Stomach (tissue), 19 donors: ENCODE measurements at places on chromosomes 3 and 15. TPM values are rescaled to one million over a fixed set of nuclear protein-coding genes. Genes with fewer than 3 reads are reported as not detected.
A peak's percentile ranks its signal among the peaks of the same experiment; 100 is the strongest.

Gene ZNF619
- total RNA-seq = 1.2 TPM

- no peak overlapping the region for H3K4me3 ChIP-seq
- no peak for DNase-seq
- peaks cover 9% of the 10 kb centered on the region for H3K4me1 ChIP-seq
- no peaks in the 10 kb centered on the region for H3K36me3 ChIP-seq
- H3K27ac ChIP-seq = no peak overlapping the region
Observed at GRCh38 chr15:51318382-51319150, 19.8 kb downstream of the CYP19A1 start.

GRCh38 chr15:69974321-69974720 is 123.4 kb downstream of the TLE3 start:
- H3K27me3 ChIP-seq = peaks cover 26% of the 10 kb centered on the region
- H3K27ac ChIP-seq = no peak overlapping the region
- no peak overlapping the region for H3K4me3 ChIP-seq
- H3K36me3 ChIP-seq = no peaks in the 10 kb centered on the region

Gene PCSK6
- 86.2 TPM for total RNA-seq

Gene GRM7
- not detected for total RNA-seq

DNA sequence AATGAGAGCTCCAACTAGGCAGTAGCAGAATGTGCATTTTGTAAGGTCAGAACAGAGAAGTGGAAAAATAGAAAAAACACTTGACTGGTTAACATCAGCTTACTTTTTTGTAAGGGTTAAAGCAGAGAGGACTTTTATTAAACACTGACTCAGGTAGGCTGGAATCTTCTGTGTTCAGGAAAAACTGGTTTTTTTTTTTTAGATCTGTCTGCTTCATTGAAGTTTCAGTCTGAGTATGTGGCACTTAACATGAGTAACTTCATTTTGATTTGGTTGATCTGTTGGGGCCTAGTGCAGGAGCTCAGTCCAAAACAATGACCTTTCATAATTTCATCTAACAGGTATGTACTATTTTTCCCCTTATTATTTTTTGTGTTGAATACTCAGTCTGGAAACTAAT is 141.1 kb downstream of the DOCK3 start:
- no peaks in the 10 kb centered on the region for H3K27me3 ChIP-seq
- peak; percentile 51 for DNase-seq
- no peaks in the 10 kb centered on the region for H3K4me1 ChIP-seq

Gene NR1I2
- 37.4 TPM for total RNA-seq

- DNase-seq = no peak
- H3K4me3 ChIP-seq = no peak overlapping the region
- H3K36me3 ChIP-seq = no peaks in the 10 kb centered on the region
- no peaks in the 10 kb centered on the region for H3K27me3 ChIP-seq
- no peaks in the 10 kb centered on the region for H3K4me1 ChIP-seq
Observed at GRCh38 chr3:25472153-25472552, 44.1 kb downstream of the RARB start.

DNA sequence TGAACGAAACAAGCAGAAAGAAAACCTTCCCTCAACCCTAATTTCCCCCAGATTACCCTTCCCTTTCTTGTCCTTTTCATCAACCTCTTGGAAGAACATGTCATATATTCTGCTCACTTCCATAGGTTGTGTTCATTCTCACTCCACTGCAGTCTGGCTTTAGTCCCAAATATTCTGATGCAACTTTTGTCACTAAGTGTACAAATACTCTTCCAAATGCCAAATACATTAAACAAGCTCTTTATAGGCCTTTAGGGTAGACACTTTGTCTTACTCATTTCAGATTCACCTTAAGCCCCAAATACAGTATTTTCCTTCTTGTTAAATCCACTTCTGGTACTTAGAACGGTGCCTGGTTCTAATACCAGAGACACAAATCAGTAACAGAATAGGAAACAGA is 406.5 kb upstream of the CDIN1 start:
- DNase-seq = no peak
- no peaks in the 10 kb centered on the region for H3K36me3 ChIP-seq
- no peak overlapping the region for H3K27ac ChIP-seq
- no peaks in the 10 kb centered on the region for H3K27me3 ChIP-seq
- peaks cover 6% of the 10 kb centered on the region for H3K4me1 ChIP-seq

GRCh38 chr15:60932051-60932915 is 296.8 kb downstream of the RORA start:
- H3K27ac ChIP-seq = no peak overlapping the region
- peak; percentile 59 for DNase-seq
- H3K27me3 ChIP-seq = no peaks in the 10 kb centered on the region
- H3K36me3 ChIP-seq = no peaks in the 10 kb centered on the region
- H3K4me3 ChIP-seq = no peak overlapping the region

Gene ADGRG7
- not detected for total RNA-seq

Gene ALS2CL
- 107 TPM for total RNA-seq

DNA sequence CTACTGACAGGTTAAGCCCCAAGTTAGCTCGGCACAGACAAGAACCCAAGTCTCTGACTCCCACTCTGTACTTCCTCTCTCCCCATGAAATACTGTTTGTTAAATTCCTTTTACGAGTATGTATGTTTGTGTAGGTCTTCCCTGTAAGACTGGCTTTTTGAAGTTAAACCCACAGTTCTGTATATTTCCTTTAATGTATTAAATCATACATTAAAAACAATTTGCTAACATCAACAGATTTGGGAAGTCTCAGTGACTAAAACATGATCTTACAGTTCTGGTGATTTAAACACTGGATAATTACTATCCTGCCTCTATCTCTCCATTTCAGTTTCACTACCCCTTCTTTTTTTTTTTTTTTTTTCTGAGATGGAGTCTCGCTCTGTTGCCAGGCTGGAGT is 4.4 kb downstream of the CMTM6 start:
- peaks cover 71% of the 10 kb centered on the region for H3K4me1 ChIP-seq
- no peak for DNase-seq
- no peak overlapping the region for H3K27ac ChIP-seq

DNA sequence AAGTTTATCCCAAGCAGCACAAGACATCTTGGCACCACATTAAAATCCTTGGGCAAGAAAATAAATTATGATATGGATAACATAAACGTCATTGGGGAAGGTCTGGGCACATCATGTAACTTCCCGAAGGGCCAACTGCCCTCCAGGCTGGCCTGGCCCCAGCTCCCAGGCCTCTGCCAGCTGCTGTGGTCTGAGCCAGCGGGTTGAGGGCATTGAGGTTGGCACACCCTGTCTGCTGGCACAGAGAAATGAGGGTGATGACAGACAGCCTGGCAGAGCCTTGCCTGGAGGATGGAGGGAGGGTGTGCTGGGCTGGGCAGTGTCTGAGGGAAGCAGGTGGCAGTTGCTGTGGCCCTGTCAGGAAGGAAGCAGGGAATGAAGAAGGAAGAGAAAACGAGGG is 3.3 kb upstream of the RBSN start:
- peak overlapping the region; percentile 56 for H3K27ac ChIP-seq
- H3K4me3 ChIP-seq = no peak overlapping the region
- no peaks in the 10 kb centered on the region for H3K27me3 ChIP-seq
- H3K4me1 ChIP-seq = peaks cover 37% of the 10 kb centered on the region
- DNase-seq = no peak
- H3K36me3 ChIP-seq = no peaks in the 10 kb centered on the region

DNA sequence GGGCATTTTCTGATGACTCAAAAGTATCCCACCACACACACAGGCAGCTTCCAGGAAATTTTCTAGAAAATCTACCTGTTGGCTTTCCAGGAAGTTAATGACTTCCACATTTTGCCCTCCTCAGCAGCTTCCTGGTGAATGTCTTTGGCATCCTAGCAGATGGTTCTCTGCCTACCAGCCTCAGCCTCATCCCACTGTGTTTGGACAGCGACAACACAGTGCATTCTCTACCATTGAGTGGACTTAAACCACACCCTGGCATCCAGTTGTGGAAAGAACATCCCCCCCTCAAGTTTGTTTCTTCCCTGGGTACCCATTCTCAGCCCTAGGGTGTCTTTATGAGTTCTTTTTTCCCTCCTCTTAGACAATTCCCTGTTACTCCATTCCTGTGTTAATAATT is 50.8 kb upstream of the GADL1 start:
- DNase-seq = no peak
- H3K27me3 ChIP-seq = no peaks in the 10 kb centered on the region
- H3K4me3 ChIP-seq = no peak overlapping the region

DNA sequence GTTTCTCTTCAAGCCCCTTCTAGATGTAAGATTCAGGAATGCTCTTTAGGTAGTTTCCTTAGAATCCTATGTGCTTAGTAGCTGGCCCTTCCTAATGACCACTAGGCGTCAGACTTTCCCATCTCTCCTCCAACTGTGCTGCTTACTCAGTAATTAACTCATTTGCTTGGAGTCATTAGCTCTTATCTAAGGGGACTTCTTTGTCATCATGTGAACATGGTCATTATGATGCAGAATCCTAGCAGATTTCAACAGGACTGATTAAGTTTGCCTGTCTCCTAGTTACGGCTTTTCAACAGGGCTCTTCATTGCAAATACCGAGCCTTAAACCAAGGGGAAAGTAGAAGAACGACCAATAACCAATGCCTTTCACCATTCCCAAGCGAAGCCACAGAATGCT is 46.4 kb downstream of the GJD2 start:
- H3K4me3 ChIP-seq = no peak overlapping the region
- no peaks in the 10 kb centered on the region for H3K4me1 ChIP-seq
- no peak overlapping the region for H3K27ac ChIP-seq
- no peaks in the 10 kb centered on the region for H3K27me3 ChIP-seq
- DNase-seq = peak; percentile 71

DNA sequence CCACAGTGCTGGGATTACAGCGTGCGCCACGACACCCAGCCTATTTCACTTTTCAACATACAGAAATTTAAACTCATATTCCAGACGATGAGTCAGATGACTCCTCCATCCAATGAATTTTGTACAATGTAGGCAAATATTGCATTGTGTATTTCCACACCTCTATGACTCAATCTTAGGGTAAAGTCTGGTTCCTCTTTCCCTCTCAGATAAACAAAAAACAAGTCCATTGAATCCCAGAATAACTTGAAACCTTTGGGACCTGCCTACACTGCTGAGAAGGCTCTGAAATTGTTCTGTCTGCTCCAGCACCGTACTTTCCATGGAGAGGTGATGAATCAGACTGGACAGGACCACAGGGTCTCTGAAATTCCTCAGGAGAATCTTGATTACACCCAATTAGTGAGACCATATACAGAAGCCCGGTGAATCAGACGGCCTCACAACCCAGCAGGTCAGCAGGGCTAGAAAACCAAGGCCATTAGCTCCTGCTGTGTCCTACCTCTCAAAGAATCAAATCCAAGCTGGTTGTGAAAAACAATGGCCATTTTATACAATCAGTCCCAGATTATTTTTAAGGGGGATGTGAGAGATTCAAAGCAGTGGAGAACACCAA is 112.6 kb downstream of the ERC2 start:
- H3K36me3 ChIP-seq = no peaks in the 10 kb centered on the region
- H3K27me3 ChIP-seq = no peaks in the 10 kb centered on the region
- no peak for DNase-seq
- no peaks in the 10 kb centered on the region for H3K4me1 ChIP-seq
- H3K4me3 ChIP-seq = no peak overlapping the region

Gene A4GNT
- total RNA-seq = 19.8 TPM

Gene MAN2A2
- 223 TPM for total RNA-seq

DNA sequence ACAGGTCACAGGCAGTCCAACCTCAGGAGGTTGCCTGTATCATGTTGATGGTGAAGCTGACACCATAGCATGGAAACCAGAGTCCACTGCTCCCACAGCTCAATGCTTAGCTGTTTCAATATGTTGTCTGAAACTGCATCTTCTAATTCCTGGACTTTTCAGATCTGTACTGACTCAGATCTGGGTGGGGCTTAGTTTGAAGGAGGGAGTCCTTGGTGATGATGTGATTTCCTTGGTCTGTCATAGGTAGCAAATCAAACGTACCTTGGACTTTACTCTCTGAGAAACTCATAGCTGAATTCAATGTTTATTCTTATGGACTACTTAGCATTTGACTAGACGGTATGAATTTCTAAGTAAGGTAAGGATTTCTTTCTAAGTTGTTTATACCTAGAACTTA is at the start of gene HHLA2:
Gene HHLA2, plus strand, starts transcription at position 310 of the 400 bp plus-strand sequence. CDS start 55,266 bp downstream, outside the sequence.
- no peaks in the 10 kb centered on the region for H3K36me3 ChIP-seq
- H3K4me1 ChIP-seq = peaks cover 12% of the 10 kb centered on the region
- no peak within 1 kb of the TSS for H3K27ac ChIP-seq
- no peak within 1 kb of the TSS for H3K4me3 ChIP-seq
- H3K27me3 ChIP-seq = no peaks in the 10 kb centered on the region
- peak; percentile 81 for DNase-seq

GRCh38 chr3:57587905-57588304 is 9.2 kb downstream of the ARF4 start:
- no peaks in the 10 kb centered on the region for H3K36me3 ChIP-seq
- no peak for DNase-seq
- peaks cover 87% of the 10 kb centered on the region for H3K4me1 ChIP-seq
- H3K27me3 ChIP-seq = no peaks in the 10 kb centered on the region

DNA sequence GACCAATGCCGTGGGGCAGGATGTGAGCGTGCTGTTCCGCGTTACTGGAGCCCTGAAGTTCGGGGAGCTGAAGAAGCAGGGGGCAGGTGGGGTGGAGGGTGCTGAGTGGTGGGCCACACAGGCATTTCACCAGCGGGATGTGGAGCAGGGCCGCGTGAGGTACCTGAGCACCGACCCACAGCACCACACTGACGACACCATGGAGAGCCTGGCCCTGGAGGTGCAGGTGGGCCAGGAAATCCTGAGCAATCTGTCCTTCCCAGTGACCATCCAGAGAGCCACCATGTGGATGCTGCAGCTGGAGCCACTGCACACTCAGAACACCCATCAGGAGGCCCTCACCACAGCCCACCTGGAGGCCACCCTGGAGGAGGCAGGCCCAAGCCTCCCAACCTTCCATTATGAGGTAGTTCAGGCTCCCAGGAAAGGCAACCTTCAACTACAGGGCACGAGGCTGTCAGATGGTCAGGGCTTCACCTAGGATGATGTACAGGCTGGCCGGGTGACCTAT is 179.6 kb downstream of the TBC1D2B start:
- no peaks in the 10 kb centered on the region for H3K27me3 ChIP-seq
- H3K4me3 ChIP-seq = no peak overlapping the region
- no peaks in the 10 kb centered on the region for H3K36me3 ChIP-seq
- no peak for DNase-seq
- no peak overlapping the region for H3K27ac ChIP-seq
